A549 treated with Mapracorat at 1 μM for 4 hours (cell line): ENCODE measurements at places on chromosomes 16 and 17. TPM values are rescaled to one million over a fixed set of nuclear protein-coding genes. Genes with fewer than 3 reads are reported as not detected.

Gene C17orf50
- total RNA-seq, result 0.21 to 0.59 TPM (median 0.34 TPM) in 4 of 5 replicates, not detected in the other

Gene IL21R
- 0.06 to 0.11 TPM in 2 of 5 replicates, not detected in the others for total RNA-seq

Gene CUEDC1
- total RNA-seq, result 46.2 to 62.6 TPM (median 54.2 TPM) in 5 replicates

Gene PYY
- total RNA-seq, result not detected in 5 replicates

Gene PPP1R1B
- total RNA-seq, result 0.11 to 0.12 TPM (median 0.11 TPM) in 3 of 5 replicates, not detected in the others
